ENCODE measurements at places on chromosomes 1 and 21.

DNA sequence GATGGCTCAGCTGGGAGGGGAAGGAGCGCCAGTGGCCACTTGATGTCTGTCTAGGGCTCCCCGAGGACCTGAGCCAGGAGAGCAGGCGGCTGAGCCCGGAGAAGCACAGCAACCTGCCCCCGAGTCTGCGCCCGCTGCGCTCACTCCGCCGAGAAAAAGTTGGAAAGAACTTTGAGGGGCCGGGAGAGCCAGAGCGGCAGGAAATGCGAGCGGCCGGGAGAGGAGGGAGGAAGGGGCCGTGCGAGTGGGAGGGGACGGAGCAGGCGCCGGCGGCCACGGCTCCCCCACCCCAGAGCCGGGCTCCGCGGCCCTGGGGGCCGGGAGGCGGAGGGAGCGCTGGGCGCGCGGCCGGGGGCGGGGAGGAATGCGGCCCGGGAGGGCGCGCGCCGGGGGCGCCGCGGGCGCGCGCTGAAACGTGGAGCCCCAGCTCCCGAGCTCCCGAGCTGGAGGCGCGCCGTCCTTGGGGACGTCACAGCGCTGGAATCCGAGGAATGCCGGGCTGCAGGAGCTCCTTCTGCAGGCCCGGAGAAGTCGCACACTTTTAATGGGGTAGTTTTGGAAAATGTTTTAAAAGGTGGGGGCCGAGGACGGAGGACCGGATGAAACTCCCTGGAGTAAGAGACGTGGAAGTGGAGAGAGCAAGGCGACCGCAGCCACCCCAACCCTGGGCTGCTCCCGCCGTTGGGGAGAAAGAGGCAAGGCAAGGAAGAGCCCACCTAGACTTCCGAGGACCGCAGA, at the start of gene PTPN14:
PTPN14 (minus strand) TSS at position 167 of the 738 bp plus-strand sequence. CDS start 86,799 bp downstream, outside the sequence.
- no peak for DNase-seq

DNA sequence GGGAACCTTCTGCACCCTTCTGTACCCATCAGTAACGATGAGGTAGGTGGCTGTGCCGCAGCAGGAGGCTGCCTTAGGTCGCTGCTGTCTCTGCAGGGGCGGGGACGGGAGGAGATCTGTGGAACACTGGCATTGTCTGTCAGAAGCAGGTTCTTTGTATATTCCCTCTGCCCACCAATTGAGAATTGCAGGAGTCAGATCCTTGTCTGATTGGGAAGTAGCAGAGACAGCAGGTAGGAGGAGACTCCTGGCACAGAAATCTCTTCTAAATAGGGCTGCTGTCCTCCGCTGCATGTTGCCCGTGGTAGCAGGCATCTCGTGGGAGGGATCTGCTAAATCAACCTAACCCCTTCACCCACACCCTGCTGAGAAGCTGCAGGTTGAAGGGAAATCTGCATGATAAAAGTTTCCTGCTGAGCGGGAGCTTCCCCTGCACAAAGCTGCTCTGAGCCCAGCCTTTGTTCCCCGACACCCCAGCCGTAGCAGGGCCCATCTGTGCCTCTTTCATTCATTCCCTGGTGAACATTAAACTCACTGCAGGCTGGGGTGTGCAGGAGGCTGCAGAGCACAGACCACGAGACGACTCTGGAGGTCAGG, 15.9 kb downstream of the SARS1 start:
- no peak for DNase-seq

- no peak for DNase-seq
Measured at GRCh38 chr1:107326824-107327445, 186.1 kb downstream of the NTNG1 start.

GRCh38 chr1:59165353-59165752, 131.5 kb upstream of the FGGY start:
- no peak for DNase-seq

DNA sequence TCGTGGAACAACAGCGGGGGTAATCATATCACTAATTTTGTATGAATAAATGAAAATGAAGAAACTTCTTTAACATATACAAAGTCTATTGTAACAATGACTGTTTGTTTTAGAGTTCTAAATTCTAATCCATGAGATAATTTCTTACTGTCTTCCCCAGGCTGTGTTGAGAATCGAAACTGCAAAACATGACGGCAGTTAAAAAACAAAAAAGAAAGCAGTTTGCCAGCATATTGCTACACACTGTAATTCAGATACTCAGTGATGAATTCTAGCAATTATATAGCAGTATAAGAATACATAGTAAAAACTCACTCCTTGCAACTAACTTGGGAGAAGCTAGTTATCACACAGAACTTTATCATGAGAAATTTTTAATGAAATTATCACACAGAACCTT, 22.1 kb downstream of the INSL5 start:
- DNase-seq, result no peak

- peak; percentile 30 for DNase-seq
Measured at GRCh38 chr1:22416555-22417454, 34.8 kb upstream of the ZBTB40 start.

DNA sequence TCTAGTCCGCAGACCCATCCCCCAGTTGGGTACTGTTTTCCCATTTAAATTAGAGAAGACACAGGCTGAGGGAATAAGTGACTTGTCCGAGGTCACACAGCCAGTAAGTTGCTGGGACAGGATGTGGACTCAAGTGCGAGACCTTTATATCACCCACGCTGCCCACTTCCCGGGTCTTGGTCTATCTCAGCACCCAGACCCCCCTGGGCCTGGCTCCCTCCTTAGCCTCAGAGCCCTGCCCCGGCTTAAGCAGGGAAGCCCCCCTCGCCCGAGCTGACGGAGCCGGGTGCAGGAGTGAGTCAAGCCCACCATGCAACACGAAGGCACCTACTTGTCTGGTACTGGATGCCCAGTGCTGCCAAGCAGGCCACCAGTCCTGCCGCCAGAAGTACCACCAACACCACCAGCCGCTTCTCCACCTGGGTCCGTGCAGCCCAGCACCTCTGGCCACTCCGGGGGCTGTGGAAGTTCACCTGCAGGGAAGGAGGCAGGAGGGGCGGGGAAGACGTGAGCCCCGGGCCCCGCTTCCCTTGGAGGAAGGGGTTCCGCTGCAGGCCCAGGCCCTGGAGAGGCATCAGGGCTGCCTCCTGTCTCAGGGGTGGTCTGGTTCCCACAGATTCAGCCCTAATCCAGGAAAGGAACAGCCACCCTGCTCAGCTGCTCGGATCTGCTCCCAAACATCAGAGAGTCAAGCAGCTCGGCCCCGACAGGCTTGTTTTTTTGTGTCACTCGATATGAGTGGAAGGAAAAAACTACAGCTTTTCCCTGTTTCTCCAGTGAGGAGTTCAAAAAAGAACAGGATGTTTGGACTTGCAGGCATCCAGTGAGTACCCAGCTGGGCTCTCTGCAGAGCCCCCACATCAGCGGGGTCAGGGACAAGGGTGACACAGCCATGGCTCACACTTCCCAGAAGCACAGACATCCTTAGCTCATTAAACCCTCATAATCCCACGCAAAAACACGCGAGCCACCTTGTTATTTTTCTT, 11.1 kb downstream of the ECE1 start:
- DNase-seq, result no peak

- DNase-seq, result no peak
Measured at GRCh38 chr1:63662056-63662836, 69.0 kb downstream of the PGM1 start.

- peak; percentile 77 for DNase-seq
Measured at GRCh38 chr1:248873993-248874533, 15.2 kb upstream of the ZNF692 start.

DNA sequence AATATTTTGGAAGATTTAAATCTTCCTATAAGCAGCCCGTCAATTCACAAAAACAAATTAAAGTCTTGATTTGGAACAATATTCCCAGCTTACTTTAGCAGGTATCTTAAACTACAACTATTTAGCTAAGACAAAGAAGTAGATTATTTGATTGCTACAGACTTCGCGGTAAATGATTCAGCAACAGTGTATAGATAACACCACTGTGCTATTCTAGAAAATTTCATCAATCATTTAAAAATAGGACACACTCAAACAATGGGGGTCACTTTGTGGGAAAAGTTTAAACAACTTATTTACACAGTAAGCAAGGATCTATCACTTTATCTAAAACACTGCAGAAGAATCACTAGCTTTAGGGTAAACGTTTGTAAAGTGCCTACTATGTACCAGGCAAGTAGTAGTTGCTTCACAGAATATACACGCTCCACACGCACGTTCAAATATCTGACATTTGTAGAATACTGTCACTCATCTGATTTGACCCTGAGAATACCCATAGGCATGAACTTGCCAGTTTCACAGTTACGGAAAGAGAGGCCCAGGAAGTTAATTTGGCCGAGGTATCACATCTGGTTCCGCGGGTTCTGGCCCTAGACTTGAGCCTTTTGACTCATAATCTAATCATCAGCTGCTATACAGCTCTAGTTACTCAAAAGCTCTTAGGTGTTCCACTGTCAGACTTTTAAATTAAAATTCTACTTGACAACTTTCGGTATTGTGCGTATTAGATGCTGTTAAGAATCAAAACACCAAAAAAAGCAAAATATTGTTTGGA, 876 bp downstream of the DENND2C start:
- DNase-seq, result no peak

DNA sequence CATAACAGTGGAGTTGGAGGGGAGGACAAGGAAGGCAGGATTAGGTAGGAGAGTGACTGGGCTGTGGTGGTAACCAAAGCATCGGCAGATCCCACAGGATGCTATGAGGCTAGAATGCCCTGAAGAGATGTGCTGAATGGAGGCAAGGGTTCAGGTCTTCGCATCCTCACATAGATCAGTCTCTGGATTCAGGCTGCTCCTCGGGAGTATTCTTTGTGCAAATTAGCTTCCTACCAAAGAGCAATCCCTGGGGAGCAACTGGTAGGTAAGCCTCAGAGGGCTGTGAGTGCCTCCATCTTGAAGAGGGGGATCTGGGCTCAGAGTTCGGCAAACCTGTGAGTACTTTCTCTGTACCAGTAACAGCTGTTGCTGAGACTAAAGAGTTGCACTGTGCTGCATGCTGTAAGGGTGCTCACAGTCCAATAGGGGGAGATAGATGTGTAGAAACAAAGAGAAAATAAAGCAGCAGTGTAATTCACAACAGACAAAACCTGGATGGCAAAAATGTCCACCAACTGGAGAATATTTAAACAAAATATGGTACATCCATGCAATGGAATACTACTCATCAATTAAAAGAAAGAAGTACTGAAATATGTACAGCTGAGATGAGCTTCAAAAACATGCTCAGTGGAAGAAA, 322.4 kb upstream of the DEPDC1 start:
- no peak for DNase-seq

DNA sequence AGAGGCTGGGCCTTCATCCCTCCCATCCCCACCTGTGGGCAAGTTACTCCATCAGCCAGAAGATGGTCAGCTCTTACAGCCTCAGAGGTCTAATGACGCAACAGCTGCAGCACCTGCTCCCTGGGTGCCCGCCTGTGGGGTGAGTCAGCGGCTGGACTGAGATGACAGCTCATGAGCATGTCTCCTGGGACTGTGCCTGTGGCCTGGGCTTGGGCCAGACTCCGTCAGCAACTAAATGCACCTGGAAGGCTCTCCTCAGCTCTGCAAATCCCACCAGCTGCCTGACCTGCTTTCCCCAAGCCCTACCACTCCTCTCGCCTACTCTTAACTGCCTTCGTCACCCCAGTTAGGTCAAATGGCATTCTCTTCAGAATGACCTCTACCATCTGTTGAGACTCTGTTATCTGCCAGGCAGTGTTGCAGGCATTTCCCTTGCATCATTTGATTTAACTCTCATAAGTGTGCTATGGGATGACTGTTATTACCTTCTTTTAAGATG, 47.7 kb downstream of the ETS2 start:
- DNase-seq, result no peak

GRCh38 chr1:51520700-51521248, 1.7 kb upstream of the EPS15 start:
- no peak for DNase-seq

- DNase-seq, result no peak
Measured at GRCh38 chr1:11999236-11999635, 19.0 kb downstream of the MFN2 start.

DNA sequence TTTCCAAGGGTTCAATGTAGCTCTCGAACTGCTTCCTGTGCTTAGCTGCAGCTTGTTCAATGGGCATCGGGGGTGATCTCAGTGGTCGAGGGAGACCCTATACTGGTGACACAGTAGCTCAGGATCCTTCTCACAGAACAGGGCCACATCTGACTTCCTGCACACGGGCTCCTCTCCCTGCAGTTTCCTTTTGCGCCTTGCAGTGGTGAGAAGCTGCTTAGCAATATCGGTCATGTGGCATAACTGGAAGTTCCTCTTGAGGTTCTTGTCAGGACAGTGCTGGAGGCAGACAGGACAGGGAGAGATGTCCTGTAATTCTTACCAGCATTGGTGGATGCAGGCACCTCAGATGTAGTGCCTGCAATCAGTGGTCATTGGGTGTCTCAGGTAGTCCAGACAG, 140.5 kb upstream of the MAP1LC3C start:
- DNase-seq, result no peak

DNA sequence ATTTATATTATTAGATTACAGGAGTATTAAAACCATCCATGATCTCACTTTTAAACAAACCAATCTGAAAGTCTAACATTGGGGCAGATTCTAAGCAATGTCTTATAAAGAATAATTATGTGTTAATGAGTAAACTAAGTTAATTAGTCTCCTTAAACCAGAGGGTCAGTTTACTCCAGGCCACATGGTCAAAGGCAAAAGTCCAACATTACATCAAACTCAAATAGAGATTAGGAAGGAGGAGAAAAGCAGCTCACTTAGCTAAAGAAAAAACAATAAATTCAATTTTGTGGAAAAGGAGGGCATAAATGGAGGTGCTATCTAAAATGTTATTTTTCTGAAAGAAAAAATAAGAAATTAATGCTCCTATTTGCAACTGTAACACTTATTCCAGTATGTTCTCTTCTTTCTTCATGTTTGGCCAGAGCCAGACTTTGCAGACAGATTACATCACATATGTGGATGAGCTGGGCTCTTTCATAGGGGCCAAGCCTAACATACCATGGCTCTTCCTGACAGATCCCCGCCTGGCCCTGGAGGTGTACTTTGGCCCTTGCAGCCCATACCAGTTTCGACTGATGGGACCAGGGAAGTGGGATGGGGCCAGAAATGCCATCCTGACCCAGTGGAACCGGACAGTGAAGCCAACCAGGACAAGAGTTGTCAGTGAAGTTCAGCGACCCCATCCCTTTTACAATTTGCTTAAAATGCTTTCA, 24.3 kb upstream of the FMO2 start:
- no peak for DNase-seq

DNA sequence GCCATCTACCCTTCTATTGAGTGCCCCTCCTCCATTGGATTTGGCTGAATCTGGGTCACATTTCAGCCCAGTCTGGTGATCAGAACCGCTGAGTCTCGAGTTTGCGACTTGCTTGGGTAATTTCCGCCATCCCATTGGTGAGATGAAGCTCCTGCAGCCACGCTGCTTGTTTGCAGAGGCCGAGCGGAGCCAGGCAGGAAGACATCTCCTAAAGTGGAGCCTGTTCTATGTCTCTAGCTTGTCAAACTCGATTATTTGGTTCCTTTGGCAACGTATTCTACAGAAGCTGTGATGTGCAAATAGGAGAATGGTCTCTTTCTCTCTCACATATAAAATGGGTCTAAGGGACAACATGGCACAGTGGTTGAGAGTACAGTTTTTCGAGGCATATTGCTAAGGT, 206.8 kb upstream of the PLXNA2 start:
- DNase-seq, result no peak

DNA sequence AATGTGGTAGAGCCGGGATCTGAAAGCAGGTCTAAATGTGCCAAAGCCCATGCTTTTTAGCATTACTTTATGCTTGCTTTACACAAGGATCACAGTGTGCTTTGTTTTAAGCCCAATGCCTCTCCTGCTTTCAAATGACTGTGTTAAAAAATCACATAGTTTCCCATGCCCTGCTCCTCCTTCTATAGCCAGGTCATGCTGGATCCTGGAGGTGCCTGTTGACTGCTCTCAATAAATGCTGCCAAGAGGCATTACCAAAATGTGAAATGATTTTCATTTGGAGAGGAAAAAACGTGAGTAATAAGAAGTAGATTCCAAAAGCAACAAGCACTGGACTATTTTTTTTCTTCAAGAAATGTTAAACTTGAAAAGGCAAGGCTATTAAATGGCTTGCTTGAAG, 420.7 kb upstream of the USP24 start:
- no peak for DNase-seq
